ENCODE measurements at places on chromosomes 3 and 15.

GRCh38 chr15:31458596-31459399 is 132.2 kb downstream of the KLF13 start:
- DNase-seq, result no peak

DNA sequence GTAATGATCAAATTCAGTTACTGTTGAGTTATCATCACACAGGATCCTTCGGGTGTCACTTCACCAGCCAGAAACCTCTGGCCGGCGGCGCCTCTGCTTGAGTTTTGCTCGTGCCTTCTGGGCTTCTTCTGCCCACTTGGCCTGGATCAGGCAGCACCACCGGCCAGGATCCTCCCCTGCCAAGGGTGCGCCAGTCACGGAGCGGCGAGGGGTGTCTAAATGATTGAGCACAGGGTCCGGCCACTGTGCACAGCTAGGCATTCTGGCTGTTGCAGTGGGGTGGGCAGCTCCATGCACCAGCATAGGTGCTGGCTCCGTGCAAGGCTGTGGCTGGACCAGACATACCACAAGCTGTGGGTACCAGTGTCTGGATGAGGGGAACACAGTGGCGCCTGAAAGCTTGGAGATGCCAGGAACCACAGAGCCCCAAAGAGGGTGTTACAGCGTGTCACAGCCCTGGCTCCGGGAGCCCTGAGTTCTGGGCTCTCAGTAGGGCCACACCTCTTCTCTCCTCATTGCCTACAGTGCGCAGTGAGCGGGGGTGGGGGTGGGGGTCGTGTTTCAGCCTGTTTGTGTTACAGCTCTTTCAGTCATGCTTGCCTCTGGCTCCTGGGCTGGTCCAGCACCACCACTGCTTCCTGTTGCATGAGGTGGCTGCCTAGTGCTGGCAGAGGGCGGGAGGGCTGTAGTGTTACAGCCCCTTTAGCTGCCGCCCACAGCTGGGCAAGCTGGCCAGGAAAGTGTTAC is 169.4 kb downstream of the FNDC3B start:
- DNase-seq, result no peak

DNA sequence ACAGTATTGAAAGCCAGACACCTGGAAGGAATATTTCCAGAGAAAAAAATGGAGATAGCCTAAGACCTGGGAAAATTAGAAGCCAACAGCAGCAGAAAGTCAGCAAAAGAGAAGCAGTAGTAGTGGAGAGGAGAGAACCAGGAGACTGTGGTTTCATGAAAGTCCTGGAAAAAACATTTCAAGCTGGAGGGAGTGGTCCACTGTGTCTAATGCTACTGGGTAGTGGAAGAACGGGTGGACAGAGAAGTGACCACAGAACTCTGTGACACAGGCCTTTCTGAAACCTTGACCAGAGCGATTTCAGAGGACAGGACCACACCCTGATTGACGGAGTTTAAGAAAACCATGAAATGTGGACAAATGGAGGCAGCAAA is 15.3 kb upstream of the SH3BP5 start:
- no peak for DNase-seq

- no peak for DNase-seq
These were observed 13.2 kb upstream of the CLRN1 start for GRCh38 chr3:150985711-150986110.

GRCh38 chr3:27900316-27900715 is 178.2 kb upstream of the EOMES start:
- no peak for DNase-seq

DNA sequence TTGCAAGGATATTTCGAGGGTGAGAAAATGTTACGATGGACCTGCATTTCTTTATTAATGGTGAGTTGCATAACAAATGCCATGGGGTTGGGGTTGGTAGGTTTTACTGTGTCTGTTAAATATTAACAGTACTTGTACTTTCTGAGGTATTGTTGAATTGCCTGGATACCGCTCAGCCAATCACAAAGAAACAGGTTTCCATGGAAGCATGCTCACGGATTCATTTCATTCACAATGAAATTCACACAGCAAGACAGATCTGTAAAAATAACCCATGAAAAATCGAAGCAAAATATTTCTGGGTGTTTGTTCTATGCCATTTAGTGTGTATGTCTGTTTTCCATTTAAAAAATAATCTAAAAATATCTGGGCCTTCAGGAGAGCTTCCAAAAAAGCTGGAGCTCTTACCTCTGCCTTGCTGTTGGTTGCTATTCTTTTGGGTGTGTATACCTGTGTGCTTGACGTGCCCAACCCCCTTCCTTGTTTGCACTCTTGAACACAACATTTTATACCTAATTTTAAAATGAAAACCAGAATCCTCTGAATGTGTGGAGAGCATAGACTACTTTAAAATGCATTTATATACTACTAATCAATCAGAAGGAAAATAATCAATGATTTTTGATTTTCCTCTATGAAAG is 479.8 kb upstream of the TBL1XR1 start:
- DNase-seq, result peak; percentile 70

DNA sequence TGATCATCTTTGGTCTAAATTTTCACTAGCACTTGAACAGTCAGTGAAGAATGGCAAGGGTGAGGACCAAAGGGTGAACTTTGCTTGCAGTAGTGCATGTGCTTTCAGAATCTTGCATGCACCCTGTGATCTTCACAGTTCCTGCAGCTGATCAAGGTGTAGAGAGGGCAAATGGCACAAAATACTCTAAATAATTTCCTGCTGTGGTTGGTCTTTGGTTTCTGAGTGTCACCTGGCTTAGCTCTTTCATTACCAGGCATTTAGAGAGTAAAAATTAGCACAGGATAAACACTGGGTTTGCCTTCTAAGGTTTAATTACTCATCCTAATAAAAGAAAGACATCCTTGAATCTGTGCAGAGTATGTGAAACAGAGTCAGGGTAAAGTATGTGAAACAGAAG is 11.4 kb downstream of the TIPARP start:
- no peak for DNase-seq

DNA sequence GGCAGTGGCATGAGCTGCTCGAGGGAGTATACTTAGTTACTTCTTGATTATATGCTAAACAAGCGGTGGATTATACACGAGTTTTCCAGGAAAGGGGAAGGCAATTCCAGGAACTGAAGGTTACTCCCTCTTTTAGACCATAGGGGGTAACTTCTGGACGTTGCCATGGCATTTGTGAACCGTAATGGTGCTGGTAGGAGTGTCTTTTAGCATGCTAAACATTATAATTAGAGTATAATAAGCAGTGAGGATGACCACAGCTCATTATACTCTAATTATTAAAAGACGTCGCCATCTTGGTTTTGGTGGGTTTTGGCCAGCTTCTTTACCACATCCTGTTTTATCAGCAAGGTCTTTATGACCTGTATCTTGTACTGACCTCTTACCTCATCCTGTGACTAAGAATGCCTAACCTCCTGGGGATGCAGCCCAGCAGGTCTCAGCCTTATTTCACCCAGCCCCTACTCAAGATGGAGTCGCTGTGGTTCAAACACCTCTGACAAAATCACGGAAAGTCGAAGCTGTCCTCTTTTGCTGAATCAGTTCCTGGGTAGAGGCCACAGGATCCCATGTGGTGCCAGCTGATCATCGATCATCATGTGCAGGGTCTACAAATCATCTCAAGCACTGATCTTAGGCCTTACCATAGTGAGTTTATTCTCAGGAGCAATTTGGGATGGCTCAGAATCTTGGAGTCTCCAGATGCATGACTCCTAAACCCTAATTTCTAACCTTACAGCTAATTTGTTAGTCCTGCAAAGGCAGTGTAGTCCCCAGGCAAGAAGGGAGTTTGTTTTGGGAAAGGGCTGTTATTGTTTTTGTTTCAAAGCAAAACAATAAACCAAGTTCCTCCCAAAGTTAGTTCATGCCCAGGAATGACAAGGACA is 149.1 kb downstream of the TJP1 start:
- DNase-seq, result no peak

DNA sequence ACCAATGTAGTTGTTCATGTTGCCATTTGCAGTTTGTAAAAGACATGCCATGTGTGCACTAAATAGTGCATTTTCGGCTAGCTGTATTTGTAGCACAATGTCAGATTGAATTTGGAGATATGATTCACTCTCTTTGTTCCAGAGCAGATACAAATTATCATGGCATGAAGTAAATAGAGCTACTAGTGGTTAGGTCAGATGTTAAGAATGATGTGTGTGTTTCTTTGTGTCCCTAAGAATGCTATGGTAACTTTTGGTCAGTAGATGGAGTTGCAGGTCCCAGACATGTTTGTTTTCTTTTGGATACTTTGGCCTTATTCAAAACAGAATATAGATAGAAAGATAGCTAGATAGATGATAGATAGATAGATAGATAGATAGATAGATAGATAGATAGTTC is 595.8 kb downstream of the NLGN1 start:
- DNase-seq, result peak; percentile 40

DNA sequence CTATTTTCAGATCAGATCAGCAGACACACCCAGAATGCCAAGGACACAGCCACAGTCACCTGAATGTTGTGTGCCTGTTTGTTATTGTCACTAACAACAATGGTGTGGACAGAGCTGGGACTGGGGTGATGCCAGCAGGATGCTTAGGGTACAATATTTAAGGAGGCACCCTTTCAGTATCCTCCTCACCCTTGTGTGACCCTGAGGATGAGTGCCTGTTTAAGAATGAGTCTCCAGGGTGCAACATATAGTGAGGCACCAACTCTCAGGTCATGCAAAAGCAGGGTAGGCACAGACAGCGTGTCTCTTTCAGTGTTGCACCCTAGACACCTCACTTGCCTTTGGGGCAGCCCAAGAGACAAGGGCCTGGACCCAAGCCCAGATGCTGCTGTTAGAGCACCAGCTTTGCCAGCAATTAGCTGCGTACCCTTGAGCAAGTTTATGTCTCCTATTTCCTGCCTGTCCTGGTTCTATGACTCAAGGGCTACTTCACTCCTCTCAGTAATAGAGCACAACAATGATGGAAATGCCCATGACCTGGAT is 122.6 kb downstream of the AQP9 start:
- no peak for DNase-seq

- DNase-seq, result no peak
These were observed 42.8 kb downstream of the ABTB1 start for GRCh38 chr3:127715532-127715931.

GRCh38 chr3:194592798-194593752 is 40.1 kb downstream of the TMEM44 start:
- no peak for DNase-seq

- DNase-seq, result no peak
These were observed 1.3 kb downstream of the INKA1 start for GRCh38 chr3:49804141-49805041.

DNA sequence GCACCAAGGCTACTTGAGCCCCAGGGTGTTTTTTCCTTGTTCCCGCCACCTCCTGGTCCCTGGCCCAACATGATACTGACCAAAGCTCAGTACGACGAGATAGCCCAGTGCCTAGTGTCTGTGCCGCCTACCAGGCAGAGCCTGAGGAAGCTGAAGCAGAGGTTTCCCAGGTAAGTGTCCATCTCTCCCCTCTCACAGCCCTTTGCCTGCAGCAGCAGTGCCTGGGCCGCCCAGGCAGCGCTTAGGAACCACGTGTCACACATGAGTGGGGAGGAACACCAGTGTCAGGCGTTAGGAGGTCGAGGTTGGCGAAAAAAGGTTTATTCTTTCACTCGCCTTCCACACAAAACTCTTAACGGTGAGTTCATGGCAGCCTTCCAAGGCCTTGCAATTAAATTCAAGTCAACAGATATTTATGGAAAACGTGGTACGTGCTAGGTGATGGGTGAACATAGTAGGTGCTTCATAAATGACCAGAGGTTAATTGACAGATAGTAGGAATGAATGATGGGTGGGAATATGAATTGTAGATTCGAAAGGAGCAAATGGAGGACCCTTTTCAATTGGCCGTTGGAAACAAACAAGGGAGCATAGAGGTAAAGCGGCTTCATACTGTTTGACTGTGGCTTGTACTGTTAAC is 486 bp downstream of the CDIN1 start:
- peak; percentile 66 for DNase-seq

GRCh38 chr3:23270423-23270822 is 67.3 kb downstream of the UBE2E2 start:
- DNase-seq, result no peak
